ENCODE measurements at places on chromosomes 16 and 17.

GRCh38 chr17:67385122-67385988 lies 8.3 kb downstream of the PITPNC1 start:
- DNase-seq, result no peak

GRCh38 chr16:636206-637080 lies at the start of gene METTL26:
METTL26 (minus strand) TSS chr16:636305; CDS start chr16:636290, 15 bp downstream.
- peak; percentile 92 for DNase-seq

DNA sequence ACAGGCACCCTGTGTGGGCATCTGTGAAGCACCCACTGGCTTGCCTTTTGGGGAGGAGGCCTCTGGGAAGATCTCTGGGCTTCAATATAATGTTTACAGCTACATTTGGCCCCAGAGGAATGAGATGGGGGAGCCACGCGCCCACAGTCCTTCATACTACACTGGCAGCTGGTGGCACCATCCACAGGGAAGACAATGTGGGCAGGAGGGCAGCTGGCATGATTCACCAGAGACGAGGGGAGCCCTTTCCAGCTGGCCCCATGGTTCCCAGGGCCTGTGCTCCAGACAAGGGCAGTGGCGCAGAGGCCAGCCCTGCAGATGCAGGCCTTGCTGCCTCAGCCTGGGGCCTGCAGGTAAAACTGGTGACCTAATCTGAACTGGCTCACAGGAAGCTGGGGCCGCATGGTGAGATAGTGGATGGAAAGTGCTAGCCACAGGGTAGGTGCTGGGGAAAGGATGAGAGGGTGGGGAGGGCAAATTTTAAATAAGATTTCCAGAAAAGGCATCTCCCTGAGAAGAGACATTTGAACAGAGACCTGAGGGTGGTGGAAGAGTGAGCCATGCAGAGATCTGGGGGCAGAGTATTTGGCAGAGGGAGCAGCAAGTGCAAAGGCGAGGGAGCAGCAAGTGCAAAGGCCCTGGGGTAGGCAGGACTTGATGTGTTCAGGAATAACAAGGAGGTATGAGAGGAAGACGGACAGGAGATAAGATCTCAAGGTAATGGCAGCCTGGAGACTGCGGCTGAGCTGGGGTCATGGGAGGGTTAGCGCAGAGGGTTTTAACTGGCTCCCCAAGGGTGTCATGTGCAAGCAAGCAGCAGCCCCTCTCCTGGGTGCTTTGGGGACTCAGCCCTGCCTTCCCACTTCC lies 12.1 kb upstream of the KCNJ12 start:
- no peak for DNase-seq

- DNase-seq, result no peak
Measured at GRCh38 chr17:39777534-39778365, 40.0 kb downstream of the GRB7 start.

GRCh38 chr17:64171041-64171440 lies 41.1 kb upstream of the ERN1 start:
- DNase-seq, result no peak

Data from stimulated activated CD4-positive, alpha-beta T cell treated with anti-CD3 and anti-CD28 coated beads, Interleukin-4, amount 100 ng/mL, for 4 hours (primary cell).